ENCODE measurements at places on chromosomes 4 and X. TPM values are rescaled to one million over a fixed set of nuclear protein-coding genes. Genes with fewer than 3 reads are reported as not detected.

RPA4 gene
- 0.10 TPM for total RNA-seq

GAGE12E gene
- not detected for total RNA-seq

TMSB15A gene
- total RNA-seq, result 0.56 TPM

TRIM75 gene
- not detected for total RNA-seq

Measured in A549 treated with Hydrocortisone at 1 μM for 4 hours (cell line).